Hippocampal formation (tissue), 2 donors: ENCODE measurements at places on chromosomes 4 and X.

DNA sequence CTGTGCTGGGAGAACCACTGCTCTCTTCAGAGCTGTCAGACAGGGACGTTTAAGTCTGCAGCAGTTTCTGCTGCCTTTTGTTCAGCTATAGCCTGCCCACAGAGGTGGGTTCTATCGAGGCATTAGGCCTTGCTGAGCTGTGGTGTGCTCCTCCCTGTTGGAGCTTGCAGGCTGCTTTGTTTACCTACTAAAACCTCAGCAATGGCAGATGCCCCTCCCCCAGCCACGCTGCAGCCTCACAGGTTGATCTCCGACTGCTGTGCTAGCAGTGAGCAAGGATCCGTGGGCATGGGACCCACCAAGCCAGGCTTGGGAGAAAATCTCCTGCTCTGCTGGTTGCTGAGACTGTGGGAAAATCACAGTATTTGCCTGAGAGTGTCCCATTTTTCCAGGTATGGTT lies 133.8 kb upstream of the UBQLN2 start:
- DNase-seq = no peak

DNA sequence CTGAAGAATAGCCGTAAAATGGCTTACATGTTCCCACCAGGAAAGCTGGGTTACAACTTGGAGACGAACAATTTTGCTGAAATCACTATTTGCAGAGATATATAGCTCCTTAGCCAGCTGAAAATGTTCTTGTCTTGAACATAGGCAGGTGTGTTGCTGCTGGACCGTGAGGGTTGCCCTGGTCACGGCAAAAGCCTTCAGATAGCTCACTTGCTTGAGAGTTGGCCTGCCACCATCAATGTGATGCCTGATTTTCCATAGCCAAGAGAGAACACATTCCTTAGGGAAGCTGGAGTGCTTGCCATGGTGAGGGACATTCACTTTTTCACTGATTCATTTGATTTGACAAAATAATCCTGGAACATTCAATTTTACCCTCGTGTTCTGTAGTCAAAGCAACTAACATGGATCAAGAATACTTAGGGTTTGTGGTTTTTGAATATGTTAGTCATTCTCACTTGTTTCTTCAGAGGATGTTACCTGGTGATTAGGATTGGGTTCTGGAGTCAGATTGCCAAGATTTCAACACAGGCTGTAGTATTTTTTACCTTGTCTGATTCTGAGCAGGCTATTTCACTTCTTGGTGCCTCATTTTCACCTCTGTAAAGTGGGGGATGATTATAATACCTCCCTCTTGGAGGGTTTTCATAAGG lies 536.9 kb downstream of the RAPGEF2 start:
- no peak for DNase-seq

DNA sequence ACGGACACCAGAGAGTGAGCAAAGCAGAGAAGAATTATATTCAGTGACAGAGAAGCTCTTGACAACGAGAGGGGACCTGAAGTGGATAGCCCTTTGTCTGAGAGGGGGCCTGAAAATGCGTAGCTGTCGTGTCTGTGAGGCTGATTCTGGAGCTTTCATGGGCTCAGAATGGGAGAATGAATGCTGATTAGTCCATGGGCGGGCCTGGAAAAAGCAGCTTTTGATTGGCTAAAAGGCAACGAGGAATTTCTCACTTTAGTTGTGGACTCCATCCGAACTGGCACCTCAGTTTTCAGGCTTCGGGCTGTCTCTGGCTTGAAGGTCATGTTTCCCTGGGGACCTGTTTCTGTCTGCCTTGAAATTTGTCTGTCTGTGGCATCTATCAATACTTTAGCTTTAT lies 487.1 kb downstream of the TECRL start:
- no peak for DNase-seq

- no peak for DNase-seq
These were observed 41.1 kb downstream of the AFF2 start for GRCh38 chrX:148541584-148541940.

- no peak for DNase-seq
These were observed 38.9 kb downstream of the TKTL1 start for GRCh38 chrX:154334496-154334895.

DNA sequence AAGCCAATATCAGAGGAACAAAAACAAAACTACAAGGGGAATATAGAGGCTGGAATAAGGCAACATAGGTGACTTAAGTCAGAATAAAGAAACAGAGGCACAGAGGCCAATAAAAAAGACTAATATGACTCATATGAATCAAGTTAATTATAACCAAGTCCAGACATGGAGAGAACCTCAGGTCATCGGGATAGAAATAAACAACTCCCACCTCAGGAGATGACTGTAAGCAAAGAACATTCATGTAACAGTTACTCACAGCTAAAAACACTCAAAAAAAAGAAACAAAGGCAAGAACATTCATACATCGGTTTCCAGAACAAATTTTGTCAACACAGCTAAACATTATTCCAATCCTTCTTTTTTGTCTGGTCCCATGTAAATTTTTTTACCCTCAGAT lies 60.3 kb upstream of the RXFP1 start:
- no peak for DNase-seq
